ENCODE measurements at places on chromosomes 3 and 15.

GRCh38 chr15:90360746-90361145, 8.7 kb downstream of the ZNF774 start:
- DNase-seq = no peak

GRCh38 chr3:129794311-129795185, 99.0 kb downstream of the TMCC1 start:
- DNase-seq = peak; percentile 95

DNA sequence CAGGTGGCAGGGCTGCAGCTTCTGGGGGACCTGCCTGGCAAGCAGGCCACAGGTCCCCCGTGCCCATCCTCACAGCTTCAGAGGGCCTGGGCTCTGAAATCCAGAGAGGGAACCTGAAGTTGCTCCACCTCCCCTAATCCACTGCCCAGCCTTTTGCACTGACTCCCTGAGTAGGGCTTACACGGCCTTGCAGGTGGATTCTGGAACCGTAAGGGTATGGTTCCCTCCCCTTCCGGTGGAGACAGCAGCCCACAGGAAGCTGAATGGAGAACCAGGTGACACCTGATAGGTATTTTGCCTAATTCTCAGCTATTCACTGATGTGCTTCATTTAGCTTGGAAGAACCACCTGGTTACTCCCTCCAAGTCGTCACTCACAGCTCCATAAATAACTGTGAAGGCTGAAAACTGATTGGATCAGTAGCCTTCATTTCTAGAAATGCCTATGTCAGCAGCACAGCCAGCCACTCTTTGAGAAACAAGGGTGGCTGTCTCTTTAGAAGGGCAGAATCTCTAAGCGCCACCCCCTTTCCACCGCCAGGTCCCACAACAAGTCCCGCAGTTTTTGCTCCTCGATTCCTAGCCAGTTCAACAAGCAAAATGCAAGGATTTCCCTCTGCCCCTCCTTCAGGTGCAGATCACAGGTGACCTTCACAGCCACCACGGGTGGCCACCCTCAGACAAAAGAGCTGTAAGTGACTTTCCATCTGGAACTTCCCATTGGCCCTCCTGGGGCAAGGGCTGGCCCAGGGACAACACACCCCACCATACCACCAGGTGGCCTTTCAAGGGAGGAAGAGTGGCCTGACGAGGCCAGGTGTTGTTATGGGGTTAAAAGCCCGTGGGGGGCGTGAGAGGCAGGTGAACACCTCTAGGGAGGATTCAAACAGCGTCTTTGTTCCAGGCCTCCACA, 112.9 kb downstream of the SEC22A start:
- no peak for DNase-seq

DNA sequence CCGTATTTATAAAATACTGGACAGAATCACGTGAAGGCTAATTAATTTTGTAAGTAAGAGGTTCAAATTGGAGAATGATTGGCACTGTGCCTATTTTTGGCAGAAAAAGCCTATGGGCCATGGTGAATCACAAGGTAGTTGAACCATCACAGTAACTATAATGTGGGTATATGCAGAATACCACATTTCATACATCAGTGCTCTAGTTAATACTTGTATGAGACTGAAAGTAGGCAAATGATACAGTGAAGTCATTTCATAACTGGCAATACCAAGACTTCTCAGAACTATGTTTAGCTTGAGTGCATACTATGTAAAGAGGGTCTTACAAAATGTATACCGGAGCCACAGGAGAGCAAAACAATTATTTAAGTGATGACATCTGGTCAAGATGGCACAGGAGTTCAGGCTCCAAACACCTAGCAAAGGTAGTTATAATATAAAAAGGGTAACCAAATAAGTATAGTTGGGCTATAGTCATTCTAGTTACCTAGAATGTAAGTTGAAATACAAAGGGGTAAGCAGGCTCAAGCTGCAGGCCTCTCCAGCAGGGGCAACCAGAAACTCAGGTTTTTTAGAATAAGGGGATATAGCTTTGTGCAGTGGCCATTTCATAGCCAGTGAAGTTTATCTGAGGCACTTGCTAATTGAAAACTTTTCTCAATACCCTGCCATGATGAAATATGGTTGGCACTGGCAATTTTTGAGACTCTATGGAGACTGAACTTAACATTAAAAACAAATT, 19.1 kb downstream of the GPR160 start:
- no peak for DNase-seq

- DNase-seq = no peak
These were observed 697 bp upstream of the RAB5A start for GRCh38 chr3:19945969-19946831.
